ENCODE measurements at places on chromosomes 4 and X.

GRCh38 chrX:22186165-22186564 lies 86.5 kb upstream of the CBLL2 start:
- DNase-seq, result no peak
- H3K27ac ChIP-seq, result no peak overlapping the region
- peaks cover 8% of the 10 kb centered on the region for H3K4me1 ChIP-seq
- no peaks in the 10 kb centered on the region for H3K36me3 ChIP-seq
- no peaks in the 10 kb centered on the region for H3K27me3 ChIP-seq
- no peak overlapping the region for H3K4me3 ChIP-seq

- H3K4me3 ChIP-seq, result no peak overlapping the region
- H3K36me3 ChIP-seq, result no peaks in the 10 kb centered on the region
- H3K27me3 ChIP-seq, result no peaks in the 10 kb centered on the region
- H3K27ac ChIP-seq, result no peak overlapping the region
- DNase-seq, result no peak
These were observed 1495.5 kb downstream of the PCDH18 start for GRCh38 chr4:136036744-136037143.

DNA sequence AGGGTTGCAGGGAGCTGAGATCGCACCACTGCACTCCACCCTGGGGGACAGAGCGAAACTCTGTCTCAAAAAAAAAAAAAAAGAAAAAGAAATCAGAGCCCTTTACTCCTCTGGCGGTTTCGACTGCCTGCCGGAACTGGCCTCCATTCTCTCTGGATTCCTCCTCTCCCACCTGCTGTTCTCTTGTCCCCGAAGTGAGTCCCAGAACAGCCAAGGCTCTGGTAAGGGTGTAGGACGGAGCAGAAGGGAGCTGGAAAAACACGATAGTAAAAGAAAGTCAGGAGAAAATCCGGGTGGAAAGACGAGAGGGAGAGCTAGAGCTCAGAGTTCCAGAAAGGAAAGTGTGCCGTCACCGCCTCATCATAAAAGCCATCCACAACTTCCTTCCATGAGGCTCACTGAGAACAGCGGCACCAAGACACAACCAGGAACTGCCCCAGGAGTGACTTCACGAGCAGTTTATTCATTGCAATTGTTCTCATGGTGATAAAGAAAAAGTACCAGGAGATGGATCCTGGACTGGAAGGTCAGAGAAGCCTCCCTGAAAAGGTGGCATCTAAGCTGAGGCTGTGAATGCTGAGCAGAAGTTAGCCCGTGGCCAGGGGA lies 12.3 kb downstream of the TLR3 start:
- H3K36me3 ChIP-seq, result no peaks in the 10 kb centered on the region
- no peaks in the 10 kb centered on the region for H3K27me3 ChIP-seq
- no peak for DNase-seq
- H3K4me3 ChIP-seq, result peak overlapping the region; percentile 73
- peaks cover 25% of the 10 kb centered on the region for H3K4me1 ChIP-seq
- H3K27ac ChIP-seq, result peak overlapping the region; percentile 62

DNA sequence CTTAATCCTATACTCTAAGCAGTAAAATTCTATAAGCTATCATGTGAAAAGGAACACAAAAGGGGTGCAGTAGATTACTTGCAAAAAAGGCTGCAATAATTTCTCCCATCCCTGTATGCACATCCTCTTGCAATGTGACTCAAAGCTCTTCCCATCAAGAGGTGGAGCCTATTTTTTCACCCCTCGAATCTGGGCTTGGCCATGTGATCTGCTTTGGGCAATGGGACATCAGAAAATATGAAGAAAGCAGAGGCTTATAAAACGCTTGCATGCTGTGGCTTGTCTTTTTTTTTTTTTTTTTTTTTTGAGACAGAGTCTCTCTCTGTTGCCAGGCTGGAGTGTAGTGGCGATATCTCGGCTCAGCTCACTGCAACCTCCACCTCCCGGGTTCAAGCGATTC lies 33.0 kb downstream of the GEMIN8 start:
- no peaks in the 10 kb centered on the region for H3K36me3 ChIP-seq
- H3K27me3 ChIP-seq, result no peaks in the 10 kb centered on the region
- H3K27ac ChIP-seq, result no peak overlapping the region
- no peak for DNase-seq
- no peak overlapping the region for H3K4me3 ChIP-seq
- H3K4me1 ChIP-seq, result no peaks in the 10 kb centered on the region
